ENCODE measurements at places on chromosomes 2 and 18. TPM values are rescaled to one million over a fixed set of nuclear protein-coding genes. Genes with fewer than 3 reads are reported as not detected.

Gene EPHA4
- total RNA-seq: 7.8 TPM

Gene DNAJC5G
- not detected for total RNA-seq

Gene HOXD4
- 0.18 TPM for total RNA-seq

Gene FMNL2
- 12.7 TPM for total RNA-seq

Gene RNU2-63P
- not detected for total RNA-seq

Gene GAL3ST2
- not detected for total RNA-seq

Gene LHCGR
- total RNA-seq: not detected

Gene ASB18
- not detected for total RNA-seq

Gene CNGA3
- total RNA-seq: not detected

Gene LYG2
- total RNA-seq: not detected
